Stimulated activated CD4-positive, alpha-beta T cell treated with anti-CD3 and anti-CD28 coated beads, Interleukin-1b, Interleukin-23, amount 100 ng/mL, for 4 hours (primary cell): ENCODE measurements at places on chromosomes 2 and 18.

- no peak for DNase-seq
Observed at GRCh38 chr2:157367704-157368103, 42.1 kb upstream of the ERMN start.

- DNase-seq = no peak
Observed at GRCh38 chr2:200050921-200051610, 95.7 kb downstream of the MAIP1 start.

DNA sequence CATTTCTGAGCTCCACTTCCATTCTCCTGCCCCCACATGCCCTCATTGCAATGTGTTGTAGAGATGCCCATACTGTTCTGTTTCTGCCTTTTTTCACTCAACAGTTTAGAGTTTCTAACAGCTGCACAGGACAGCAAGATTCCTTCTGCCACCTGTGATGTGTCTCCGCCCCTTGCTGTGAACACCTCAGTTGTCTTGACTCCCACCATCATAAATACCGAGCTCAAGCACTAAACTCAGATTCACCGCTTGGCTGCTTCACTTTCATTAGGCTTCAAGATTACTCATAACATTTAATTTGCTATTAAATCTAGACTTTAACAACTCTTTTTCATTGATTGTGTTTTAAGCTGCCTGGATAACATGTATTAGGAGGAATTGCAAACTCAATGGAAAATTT lies 141.0 kb downstream of the MAP2 start:
- no peak for DNase-seq

DNA sequence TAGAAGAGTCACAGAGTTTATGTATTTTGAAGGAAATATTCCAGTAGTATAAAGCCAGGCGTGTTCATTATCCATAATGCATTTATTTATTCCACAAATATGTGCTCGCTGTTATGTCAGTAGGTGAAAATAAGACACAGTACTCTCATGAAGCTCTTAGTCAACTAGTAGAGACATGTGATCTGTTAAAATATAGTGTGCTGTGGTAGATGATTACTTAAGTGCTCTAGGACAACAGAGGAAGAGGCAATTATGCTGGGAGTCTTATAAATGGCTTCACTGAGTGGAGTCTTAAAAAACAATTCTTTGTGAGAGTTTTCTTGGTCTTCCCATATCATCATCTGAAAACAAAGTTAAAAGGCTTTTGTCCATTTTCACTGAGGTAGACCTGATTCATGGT lies 457.3 kb downstream of the XIRP2 start:
- no peak for DNase-seq

GRCh38 chr2:133816037-133816436 lies 247.8 kb upstream of the NCKAP5 start:
- DNase-seq = no peak

GRCh38 chr2:156593594-156593921 lies 157.4 kb downstream of the GPD2 start:
- no peak for DNase-seq

GRCh38 chr2:86445436-86445835 lies 4.3 kb downstream of the KDM3A start:
- DNase-seq = no peak

- no peak for DNase-seq
Observed at GRCh38 chr2:113116100-113116958, 11.1 kb upstream of the IL1RN start.

GRCh38 chr2:103784261-103784660 lies 1022.4 kb downstream of the TMEM182 start:
- DNase-seq = no peak

- DNase-seq = no peak
Observed at GRCh38 chr18:25062720-25063119, 289.2 kb downstream of the ZNF521 start.

- no peak for DNase-seq
Observed at GRCh38 chr2:201859949-201860348, 53.6 kb downstream of the CDK15 start.

DNA sequence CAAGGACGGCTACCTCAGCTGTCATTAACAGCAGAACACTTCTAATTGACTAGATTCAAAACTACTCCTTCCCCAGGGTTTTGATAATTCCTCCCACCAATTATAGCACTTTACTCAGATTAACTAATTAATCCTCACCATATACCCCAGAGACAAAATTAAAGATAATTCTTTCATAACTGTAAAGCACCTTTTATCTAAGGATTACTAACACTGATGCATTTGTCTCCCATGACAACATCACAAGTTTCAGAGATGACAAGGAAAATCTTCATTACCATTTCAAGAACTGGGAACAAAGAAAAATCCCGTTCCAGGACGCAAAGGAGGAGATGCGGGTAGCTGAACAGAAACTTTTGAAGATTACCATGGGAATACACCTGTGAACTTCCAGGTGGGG lies 129.4 kb upstream of the ITGA6 start:
- DNase-seq = no peak

DNA sequence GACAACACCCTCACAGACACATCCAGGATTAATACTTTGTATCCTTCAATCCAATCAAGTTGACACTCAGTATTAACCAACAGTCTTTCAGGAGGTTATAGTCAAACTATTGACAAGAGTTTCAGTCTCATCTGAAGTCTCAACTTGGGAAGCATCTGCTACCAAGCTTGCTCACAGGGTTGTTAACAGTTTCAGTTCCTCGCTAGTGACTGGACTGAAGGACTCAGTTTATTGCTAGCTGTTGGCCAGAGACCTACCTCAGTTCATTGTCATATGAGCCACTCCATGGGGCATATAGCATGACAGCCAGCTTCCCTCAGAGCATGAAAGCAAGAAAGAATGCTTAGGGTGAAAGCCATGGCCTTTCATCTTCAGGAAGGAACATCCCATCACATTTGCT lies 228.6 kb downstream of the EPHA4 start:
- DNase-seq = no peak

GRCh38 chr2:85504778-85505261 lies 34.1 kb upstream of the MAT2A start:
- DNase-seq = no peak

- DNase-seq = no peak
Observed at GRCh38 chr2:19456705-19457309, 98.4 kb upstream of the OSR1 start.

GRCh38 chr2:195683174-195683573 lies 26.1 kb downstream of the SLC39A10 start:
- DNase-seq = no peak

DNA sequence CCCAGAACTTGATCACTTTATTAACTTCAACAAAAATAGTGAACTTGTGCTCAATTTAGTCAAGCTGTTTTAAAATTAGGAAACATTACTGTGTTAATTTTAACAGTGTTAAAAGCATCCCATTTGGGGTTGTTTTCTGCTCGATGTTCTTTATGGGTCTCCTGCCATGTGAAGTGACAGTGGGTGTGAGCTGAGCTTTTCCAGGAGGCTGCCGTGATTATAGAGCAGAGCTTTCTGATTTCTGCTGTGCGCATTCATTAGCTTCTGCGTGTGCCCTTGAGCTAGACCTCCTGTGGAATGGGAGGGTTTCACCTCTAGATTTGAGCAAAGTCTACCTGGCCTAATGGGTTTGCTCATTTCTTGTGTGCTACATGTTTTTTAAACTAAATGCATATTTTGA lies 121.5 kb downstream of the WDSUB1 start:
- DNase-seq = no peak
